ENCODE measurements at places on chromosomes 5 and 9. TPM values are rescaled to one million over a fixed set of nuclear protein-coding genes. Genes with fewer than 3 reads are reported as not detected.

Gene KCNV2
- not detected for total RNA-seq

Gene OR1J2
- total RNA-seq, result not detected

Gene PPP2R2B
- 0.33 TPM for total RNA-seq

Gene LCNL1
- total RNA-seq, result not detected

Gene ACSL6
- total RNA-seq, result 0.32 TPM

Gene PCDHGA7
- 10.0 TPM for total RNA-seq

Gene CYLC2
- not detected for total RNA-seq

Gene GLT6D1
- not detected for total RNA-seq

Gene ALAD
- 28.5 TPM for total RNA-seq

Gene CDX1
- not detected for total RNA-seq

Gene PTGES
- total RNA-seq, result 36.7 TPM

Gene CTSL
- 147 TPM for total RNA-seq

Gene ST8SIA4
- total RNA-seq, result 4.6 TPM

Gene ECM2
- 92.2 TPM for total RNA-seq

Gene BRD8
- total RNA-seq, result 69.5 TPM

Gene ANKRD18B
- total RNA-seq, result not detected

Gene OR1Q1
- 0.44 TPM for total RNA-seq

Gene LCP2
- 15.4 TPM for total RNA-seq

Gene PRLR
- total RNA-seq, result 28.8 TPM

Gene CCDC192
- not detected for total RNA-seq

Gene LRRC8A
- 52.7 TPM for total RNA-seq

DNA sequence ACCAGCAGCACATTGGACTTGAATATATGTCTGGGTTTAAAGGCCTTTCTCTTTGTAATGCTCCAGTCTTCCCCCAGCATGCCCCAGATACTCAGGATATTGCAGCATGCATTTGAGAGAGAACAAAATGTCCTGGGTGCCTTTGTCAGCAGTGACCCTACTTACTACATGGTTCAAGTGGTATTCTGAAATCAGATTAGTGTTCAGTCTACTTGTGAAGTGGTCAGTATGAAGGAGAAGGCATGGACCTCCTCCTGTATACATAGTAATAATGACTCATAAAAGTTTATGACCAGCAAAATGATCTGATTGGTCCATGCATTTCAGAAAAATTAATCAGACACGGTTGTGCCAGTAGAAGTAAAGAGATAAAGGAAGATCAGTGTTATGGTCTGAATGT is 25.4 kb downstream of the GPR21 start:
- no peaks in the 10 kb centered on the region for H3K36me3 ChIP-seq
- no peaks in the 10 kb centered on the region for H3K27me3 ChIP-seq
- no peak overlapping the region for H3K4me3 ChIP-seq
- H3K27ac ChIP-seq, result no peak overlapping the region
- no peak for DNase-seq

GRCh38 chr9:14888272-14888671 is 22.0 kb downstream of the FREM1 start:
- H3K4me3 ChIP-seq, result no peak overlapping the region
- no peak for DNase-seq
- H3K27ac ChIP-seq, result no peak overlapping the region
- no peaks in the 10 kb centered on the region for H3K27me3 ChIP-seq

DNA sequence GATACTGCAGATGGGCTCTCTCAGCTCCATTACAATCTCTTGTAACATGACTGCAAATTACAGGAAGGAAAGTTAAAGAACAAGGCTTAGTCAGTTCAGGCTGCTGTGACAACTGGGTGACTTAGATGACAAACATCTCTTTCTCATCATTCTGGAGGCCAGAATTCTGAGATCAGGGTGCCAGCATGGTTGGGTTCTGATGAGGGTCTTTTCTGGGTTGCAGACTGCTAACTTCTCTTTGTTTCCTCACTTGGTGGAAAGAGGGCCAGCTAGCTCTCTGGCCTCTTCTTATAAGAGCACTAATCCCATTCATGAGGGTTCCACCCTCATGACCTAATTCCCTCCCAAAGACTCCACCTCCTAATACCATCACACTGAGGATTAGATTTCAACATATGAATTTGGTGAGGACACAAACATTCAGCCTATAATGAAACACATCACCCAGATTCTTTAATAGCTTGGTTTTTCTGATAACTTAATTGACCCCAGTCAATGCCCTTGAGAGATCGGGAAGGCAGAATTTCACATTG is 73.6 kb upstream of the MAMDC2 start:
- no peak for DNase-seq
- H3K27me3 ChIP-seq, result no peaks in the 10 kb centered on the region
- no peak overlapping the region for H3K27ac ChIP-seq
- no peaks in the 10 kb centered on the region for H3K4me1 ChIP-seq
- no peak overlapping the region for H3K4me3 ChIP-seq

GRCh38 chr5:75574791-75575190 is 36.5 kb upstream of the ANKDD1B start:
- no peaks in the 10 kb centered on the region for H3K4me1 ChIP-seq
- H3K4me3 ChIP-seq, result no peak overlapping the region
- H3K27me3 ChIP-seq, result no peaks in the 10 kb centered on the region
- no peak overlapping the region for H3K27ac ChIP-seq

GRCh38 chr9:124284237-124284831 is 26.6 kb downstream of the NEK6 start:
- peaks cover 22% of the 10 kb centered on the region for H3K4me1 ChIP-seq
- H3K36me3 ChIP-seq, result no peaks in the 10 kb centered on the region
- H3K27me3 ChIP-seq, result no peaks in the 10 kb centered on the region

- no peak for DNase-seq
- H3K4me3 ChIP-seq, result no peak overlapping the region
- no peaks in the 10 kb centered on the region for H3K27me3 ChIP-seq
- no peaks in the 10 kb centered on the region for H3K36me3 ChIP-seq
These were observed 206.6 kb upstream of the IER5L start for GRCh38 chr9:129384491-129385210.

GRCh38 chr5:78253201-78253600 is 41.3 kb downstream of the AP3B1 start:
- H3K27ac ChIP-seq, result no peak overlapping the region
- no peak for DNase-seq
- H3K4me3 ChIP-seq, result no peak overlapping the region
- H3K36me3 ChIP-seq, result no peaks in the 10 kb centered on the region
- H3K27me3 ChIP-seq, result no peaks in the 10 kb centered on the region

DNA sequence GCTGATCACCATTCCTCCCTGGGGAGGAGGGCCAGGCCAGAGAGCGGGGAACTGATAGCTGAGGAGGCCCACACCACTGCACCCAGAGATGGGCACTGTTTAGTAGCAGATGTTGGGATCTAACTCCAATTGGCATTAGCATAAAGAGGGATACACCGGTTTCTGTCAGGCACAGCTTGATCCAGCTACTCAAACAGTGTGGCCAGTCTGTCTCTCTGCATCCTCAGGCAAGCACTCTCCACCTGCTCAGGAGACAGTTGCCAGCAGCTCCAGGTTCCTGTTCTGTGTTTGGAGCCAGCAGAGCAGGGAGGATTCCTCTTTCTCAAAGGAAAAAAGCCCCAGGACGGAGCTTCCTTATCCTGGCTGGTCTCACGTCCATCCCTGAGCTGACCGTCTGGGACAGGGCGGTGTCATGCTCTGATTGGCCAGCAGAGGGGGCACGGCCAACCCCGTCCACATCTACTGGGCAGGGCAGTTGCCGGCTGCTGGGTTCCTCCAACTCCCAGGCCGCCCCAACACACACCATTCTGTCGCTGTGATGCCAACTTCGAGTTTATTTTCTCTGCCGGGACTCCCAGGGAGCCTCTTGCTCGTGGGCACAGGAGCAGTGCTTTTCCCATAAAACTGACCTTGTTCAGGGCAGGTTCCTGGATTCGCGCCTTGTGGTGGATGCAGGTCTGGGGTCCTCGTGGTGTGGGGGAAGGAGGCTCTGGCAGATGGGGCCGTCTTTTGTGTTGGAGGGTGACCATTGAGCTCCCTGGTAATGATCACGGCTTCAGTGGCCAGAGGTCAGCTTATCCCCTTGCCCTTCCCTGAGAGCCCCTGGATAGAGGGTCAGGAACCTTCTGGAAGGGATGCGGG is 47.9 kb downstream of the COL5A1 start:
- no peaks in the 10 kb centered on the region for H3K4me1 ChIP-seq
- no peak overlapping the region for H3K4me3 ChIP-seq
- H3K27ac ChIP-seq, result no peak overlapping the region
- peak; percentile 76 for DNase-seq

GRCh38 chr5:59799668-59800346 is 93.7 kb downstream of the PDE4D start:
- no peak for DNase-seq
- H3K4me1 ChIP-seq, result no peaks in the 10 kb centered on the region
- no peaks in the 10 kb centered on the region for H3K36me3 ChIP-seq
- H3K4me3 ChIP-seq, result peak overlapping the region; percentile 27

- no peaks in the 10 kb centered on the region for H3K27me3 ChIP-seq
- no peak overlapping the region for H3K27ac ChIP-seq
- no peaks in the 10 kb centered on the region for H3K36me3 ChIP-seq
- H3K4me1 ChIP-seq, result no peaks in the 10 kb centered on the region
- no peak for DNase-seq
- H3K4me3 ChIP-seq, result no peak overlapping the region
These were observed 92.5 kb downstream of the TLR4 start for GRCh38 chr9:117796681-117797080.

DNA sequence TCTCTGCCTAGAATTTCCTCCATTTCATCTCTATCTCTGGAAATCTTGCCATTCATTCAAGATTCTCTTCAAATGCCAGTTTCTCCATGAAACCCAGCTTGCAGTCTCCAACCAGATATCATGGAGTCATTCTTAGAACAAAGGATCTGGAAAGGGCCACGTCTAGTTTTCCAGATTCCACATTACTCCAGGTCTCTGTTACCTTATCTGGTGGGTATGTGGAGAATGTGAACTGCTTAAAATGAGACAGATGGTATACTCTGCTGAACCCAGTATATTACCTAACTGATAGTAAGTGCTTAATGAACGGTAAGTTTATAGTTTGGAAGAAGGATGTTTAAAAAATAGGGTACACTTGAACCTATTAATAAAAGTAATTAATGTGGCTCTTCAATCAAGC is 52.3 kb upstream of the ZSWIM6 start:
- no peak overlapping the region for H3K4me3 ChIP-seq
- no peak overlapping the region for H3K27ac ChIP-seq
- H3K4me1 ChIP-seq, result no peaks in the 10 kb centered on the region

GRCh38 chr5:60362158-60362557 is 337.8 kb downstream of the DEPDC1B start:
- H3K4me1 ChIP-seq, result no peaks in the 10 kb centered on the region
- H3K27ac ChIP-seq, result no peak overlapping the region
- H3K36me3 ChIP-seq, result no peaks in the 10 kb centered on the region
- no peak overlapping the region for H3K4me3 ChIP-seq
- H3K27me3 ChIP-seq, result no peaks in the 10 kb centered on the region

DNA sequence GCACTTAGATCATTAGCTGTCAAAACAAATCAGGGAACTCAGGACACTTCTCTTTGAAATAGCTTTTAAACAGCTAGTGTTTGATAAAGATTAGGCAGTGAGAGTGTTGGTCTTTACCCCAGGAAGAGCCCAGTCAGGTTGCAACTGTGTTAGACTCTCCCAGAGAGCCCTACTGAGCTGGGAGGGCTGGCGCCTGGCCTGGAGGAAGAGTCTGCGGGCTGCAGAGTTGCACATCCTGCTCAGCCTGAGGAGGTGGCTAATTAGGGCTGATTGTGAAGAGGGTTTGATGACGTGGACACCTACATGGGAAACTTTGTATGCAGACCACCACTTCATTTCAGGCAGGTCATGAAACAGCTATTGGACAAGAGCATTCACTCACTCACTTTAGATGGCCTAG is 112.0 kb downstream of the TMEM174 start:
- DNase-seq, result no peak
- H3K27me3 ChIP-seq, result no peaks in the 10 kb centered on the region

GRCh38 chr9:86978922-86979474 is 31.7 kb upstream of the GAS1 start:
- no peak overlapping the region for H3K27ac ChIP-seq
- H3K27me3 ChIP-seq, result no peaks in the 10 kb centered on the region
- DNase-seq, result no peak
- H3K36me3 ChIP-seq, result no peaks in the 10 kb centered on the region
- H3K4me1 ChIP-seq, result no peaks in the 10 kb centered on the region
- H3K4me3 ChIP-seq, result no peak overlapping the region

DNA sequence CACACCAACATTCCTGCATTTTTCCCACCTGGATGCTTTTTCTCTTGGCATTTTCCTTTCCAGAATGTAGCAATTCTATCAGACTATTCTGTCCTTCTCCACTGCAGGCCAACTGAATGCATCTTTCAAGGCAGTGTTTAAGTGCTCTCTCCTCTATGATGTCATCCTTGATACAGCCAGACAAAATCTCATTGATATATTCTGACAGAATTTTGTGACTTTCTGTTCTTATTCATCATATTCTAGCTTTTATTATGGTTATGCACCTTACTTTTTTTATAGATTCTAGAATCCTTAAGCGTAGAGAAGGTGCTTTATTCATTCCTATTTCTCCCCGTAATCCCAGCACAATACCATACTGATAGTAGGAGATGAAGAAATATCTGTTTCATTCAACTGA is 355.5 kb upstream of the CCNH start:
- DNase-seq, result no peak
- peaks cover 5% of the 10 kb centered on the region for H3K27me3 ChIP-seq
- no peaks in the 10 kb centered on the region for H3K36me3 ChIP-seq
- no peaks in the 10 kb centered on the region for H3K4me1 ChIP-seq

- no peak overlapping the region for H3K27ac ChIP-seq
- H3K4me1 ChIP-seq, result no peaks in the 10 kb centered on the region
- no peaks in the 10 kb centered on the region for H3K36me3 ChIP-seq
- no peak overlapping the region for H3K4me3 ChIP-seq
- DNase-seq, result no peak
- no peaks in the 10 kb centered on the region for H3K27me3 ChIP-seq
These were observed 68.6 kb upstream of the CKMT2 start for GRCh38 chr5:81164476-81164875.

GRCh38 chr5:167208911-167209310 is 1082.5 kb upstream of the WWC1 start:
- no peak overlapping the region for H3K27ac ChIP-seq
- no peaks in the 10 kb centered on the region for H3K36me3 ChIP-seq
- no peaks in the 10 kb centered on the region for H3K27me3 ChIP-seq
- no peak for DNase-seq
- no peaks in the 10 kb centered on the region for H3K4me1 ChIP-seq

GRCh38 chr5:122435761-122436160 is 123.7 kb downstream of the SNCAIP start:
- no peaks in the 10 kb centered on the region for H3K4me1 ChIP-seq
- no peaks in the 10 kb centered on the region for H3K27me3 ChIP-seq
- no peaks in the 10 kb centered on the region for H3K36me3 ChIP-seq
- no peak overlapping the region for H3K27ac ChIP-seq
- H3K4me3 ChIP-seq, result no peak overlapping the region
- no peak for DNase-seq

DNA sequence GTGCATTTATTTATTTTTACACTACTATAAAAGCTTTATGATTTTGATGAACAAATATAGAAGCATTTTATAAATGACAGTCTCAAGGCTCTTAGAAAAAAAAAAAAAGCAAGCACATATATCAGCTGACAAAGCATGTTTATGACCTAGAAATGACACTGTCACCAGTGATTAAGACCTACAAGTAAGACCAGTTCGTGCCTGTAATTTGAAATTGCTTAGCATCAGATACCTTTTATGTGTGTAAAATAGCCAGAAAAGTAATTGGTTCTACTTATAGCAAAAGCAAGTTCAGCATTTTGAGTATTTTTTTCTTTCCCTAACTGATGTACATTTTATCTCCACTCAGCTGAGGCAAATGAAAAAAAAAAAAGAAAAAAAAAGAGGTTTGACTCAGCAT is 808.4 kb downstream of the CDH18 start:
- no peaks in the 10 kb centered on the region for H3K4me1 ChIP-seq
- no peaks in the 10 kb centered on the region for H3K36me3 ChIP-seq
- no peak overlapping the region for H3K4me3 ChIP-seq
- H3K27ac ChIP-seq, result no peak overlapping the region

- H3K4me3 ChIP-seq, result no peak overlapping the region
- no peaks in the 10 kb centered on the region for H3K27me3 ChIP-seq
- H3K36me3 ChIP-seq, result no peaks in the 10 kb centered on the region
- no peak overlapping the region for H3K27ac ChIP-seq
- H3K4me1 ChIP-seq, result no peaks in the 10 kb centered on the region
These were observed 93.5 kb upstream of the ATG10 start for GRCh38 chr5:81878333-81878732.

Data from breast epithelium (tissue), 4 donors.